ENCODE measurements at places on chromosomes 1 and 21. TPM values are rescaled to one million over a fixed set of nuclear protein-coding genes. Genes with fewer than 3 reads are reported as not detected.
A peak's percentile ranks its signal among the peaks of the same experiment; 100 is the strongest.

The CFHR1 gene
- 0.75 TPM for total RNA-seq

DNA sequence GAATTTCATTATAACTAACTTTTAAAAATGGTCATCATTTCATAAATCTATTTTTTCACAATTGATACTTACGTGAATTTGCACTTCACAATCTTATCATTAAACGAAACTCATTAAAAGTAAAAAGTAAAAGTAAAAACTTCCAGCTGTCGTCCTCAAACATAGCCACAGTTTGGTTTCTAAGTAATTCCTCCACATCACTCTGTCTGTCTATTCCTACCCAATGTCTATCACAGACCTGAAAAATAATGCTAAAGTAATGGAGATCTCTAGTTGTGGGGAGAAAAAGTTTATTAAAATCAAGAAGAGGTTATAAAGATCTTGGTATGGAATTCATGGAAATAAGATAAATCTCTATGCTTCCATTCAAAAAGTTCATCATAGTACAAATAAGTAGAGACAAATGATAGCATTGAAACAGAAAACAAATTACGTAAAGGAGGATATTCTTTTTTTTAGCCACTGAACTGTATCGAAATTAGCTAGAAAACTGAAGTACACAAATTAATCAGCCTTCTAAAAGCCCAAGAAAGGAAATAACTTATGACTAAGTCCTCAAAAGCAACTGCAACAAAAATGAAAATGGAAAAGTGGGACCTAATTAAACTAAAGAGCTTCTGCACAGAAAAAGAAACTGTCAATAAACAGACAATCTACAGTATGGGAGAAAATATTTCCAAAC lies 148.6 kb downstream of the TIAM1 start:
- no peak for DNase-seq

DNA sequence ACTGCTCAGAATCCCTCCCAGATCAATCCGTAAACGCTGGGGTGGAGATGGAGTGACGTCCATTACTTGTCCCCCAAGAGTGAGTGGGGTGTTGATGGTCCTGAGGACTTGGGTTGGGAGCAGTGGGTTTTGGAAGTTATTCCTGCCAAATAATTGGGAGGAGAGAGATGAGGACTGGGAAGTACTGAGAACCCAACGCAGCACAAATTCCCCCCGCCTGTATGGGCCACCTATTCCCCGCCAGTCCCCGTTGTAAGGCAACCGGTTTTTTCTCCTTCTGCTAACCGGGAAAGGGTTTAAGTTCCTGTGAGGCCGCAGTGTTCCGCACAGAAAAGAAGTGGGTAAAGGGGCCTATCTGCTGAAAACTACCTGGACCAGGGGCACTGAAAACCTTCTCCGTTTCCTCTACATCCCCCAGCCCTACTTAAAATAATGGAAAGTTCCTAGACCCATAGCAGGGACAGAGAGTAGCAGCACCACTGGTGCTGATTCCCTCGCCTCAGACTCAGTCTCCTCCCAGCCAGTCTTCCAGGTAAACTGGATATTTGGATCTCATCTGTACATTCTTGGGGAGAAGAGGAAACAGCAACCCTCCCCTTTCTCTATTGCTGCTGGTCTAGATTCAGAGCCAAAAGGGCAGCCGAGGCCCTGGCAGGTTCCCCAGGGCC lies 738 bp downstream of the LURAP1 start:
- no peak for DNase-seq

DNA sequence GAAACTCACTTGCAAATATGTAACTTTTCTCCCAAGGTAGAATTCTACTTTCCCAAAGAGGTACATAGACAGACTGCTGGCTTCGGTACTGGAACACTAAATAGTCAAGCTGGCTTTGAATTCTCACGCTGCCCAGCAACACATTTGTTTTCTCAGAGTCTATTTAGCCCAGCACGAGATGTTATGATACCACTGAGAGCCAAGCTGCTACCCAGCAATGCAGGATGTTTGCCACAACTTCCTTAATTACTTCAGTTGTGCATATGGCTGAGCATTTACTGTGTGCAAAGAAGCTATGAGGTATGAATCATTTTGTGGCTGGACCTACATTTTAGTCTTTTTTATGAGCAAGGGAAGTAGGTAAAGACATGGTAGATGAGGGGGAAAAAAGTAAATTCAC lies 793.2 kb downstream of the PLA2G4A start:
- no peak for DNase-seq

The RGS18 gene
- 2.4 TPM for total RNA-seq

- DNase-seq, result no peak
Observed at GRCh38 chr1:222926566-222926965, 111.7 kb downstream of the DISP1 start.

DNA sequence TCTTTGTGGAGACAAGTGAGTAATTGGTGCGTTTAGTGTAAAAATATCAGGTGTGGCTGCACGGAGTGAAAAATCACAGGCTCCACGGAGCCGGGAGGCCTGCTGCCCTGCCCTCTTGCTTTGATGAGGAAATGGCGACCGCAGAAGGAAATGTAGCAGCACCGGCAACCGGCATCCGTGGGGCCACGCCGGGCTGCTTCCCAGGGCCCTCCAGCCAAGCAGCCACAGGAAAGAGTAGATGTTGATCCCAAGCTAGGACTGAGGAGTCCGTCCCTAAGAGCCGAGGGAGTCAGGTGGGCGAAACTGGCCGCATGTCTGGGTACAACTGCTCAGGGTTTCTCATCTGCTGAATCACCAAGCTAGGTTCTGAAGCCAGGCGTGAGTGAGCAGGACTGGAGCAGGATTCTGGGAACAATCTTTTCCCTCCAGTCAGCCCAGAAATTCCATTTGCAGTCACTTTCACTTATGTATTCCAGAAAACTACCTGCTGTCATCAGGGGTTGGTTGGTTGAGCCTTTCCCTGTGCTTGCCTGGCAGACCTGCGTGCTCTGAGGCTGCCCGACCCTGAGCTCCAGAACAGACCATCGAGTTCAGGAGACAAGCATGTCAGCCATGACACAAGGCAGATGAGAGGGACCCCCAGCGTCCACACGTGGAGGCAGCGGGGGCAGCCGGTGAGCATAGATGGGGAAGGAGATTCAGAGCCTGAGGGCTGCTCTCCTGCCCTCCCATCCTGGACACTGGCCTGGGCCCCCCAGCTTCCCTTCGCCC lies 5.8 kb upstream of the ITGB2 start:
- no peak for DNase-seq

The LORICRIN gene
- not detected for total RNA-seq

The ANGEL2 gene
- total RNA-seq, result 30.0 TPM

The IGSF21 gene
- total RNA-seq, result 7.0 TPM

The EPHB2 gene
- total RNA-seq, result 3.7 TPM

GRCh38 chr1:244861683-244862082 lies 2.7 kb downstream of the HNRNPU start:
- DNase-seq, result no peak

GRCh38 chr1:17837233-17838030 lies 82.3 kb downstream of the ACTL8 start:
- DNase-seq, result no peak

DNA sequence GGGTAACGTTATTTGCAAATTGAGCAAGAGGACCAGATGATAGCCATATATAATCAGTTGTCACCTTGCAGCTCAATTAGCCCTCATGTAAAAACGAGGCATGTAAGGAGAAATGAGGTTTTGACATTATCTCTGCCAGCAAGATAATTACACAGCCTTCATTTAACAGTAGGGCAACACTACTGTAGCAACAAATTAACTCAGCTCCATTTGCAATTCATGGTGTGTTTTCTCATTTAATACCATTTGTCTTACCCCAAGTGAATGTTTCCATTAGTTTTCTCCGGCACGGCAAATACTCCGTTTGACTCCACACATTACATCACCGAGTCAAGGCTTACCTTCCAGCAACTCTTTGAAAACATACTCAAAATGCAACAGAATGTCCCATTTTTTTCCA lies 66.7 kb downstream of the GPATCH2 start:
- DNase-seq, result no peak

DNA sequence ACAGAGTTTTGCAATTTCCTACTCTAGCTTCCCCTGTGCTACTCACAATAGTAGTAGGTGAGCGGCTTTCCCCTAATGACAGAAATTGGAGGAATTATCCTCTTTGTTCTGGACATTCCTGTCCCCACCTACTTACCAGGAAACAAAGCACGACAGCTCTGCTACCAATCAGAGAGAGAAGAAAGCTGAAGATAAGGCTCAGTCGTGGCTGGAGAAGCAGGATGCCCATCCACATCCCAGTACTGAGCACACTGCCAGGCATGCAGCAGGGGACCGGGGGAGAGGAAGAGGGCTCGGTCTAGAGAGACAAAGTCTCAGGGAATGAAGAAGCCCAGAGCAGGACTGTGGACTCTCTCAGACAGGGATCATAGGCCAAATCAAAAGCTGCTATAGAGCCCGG lies 134.1 kb upstream of the KRTAP19-8 start:
- DNase-seq, result no peak

- peak; percentile 47 for DNase-seq
Observed at GRCh38 chr1:233289676-233290075, 5.8 kb downstream of the PCNX2 start.

- DNase-seq, result no peak
Observed at GRCh38 chr1:1976031-1976430, 27.6 kb downstream of the CFAP74 start.

The TMEM50A gene
- 124 TPM for total RNA-seq

GRCh38 chr1:3618881-3619671 lies 5.7 kb upstream of the TPRG1L start:
- peak; percentile 83 for DNase-seq

- DNase-seq, result no peak
Observed at GRCh38 chr1:246291127-246291526, 216.0 kb downstream of the SMYD3 start.

DNA sequence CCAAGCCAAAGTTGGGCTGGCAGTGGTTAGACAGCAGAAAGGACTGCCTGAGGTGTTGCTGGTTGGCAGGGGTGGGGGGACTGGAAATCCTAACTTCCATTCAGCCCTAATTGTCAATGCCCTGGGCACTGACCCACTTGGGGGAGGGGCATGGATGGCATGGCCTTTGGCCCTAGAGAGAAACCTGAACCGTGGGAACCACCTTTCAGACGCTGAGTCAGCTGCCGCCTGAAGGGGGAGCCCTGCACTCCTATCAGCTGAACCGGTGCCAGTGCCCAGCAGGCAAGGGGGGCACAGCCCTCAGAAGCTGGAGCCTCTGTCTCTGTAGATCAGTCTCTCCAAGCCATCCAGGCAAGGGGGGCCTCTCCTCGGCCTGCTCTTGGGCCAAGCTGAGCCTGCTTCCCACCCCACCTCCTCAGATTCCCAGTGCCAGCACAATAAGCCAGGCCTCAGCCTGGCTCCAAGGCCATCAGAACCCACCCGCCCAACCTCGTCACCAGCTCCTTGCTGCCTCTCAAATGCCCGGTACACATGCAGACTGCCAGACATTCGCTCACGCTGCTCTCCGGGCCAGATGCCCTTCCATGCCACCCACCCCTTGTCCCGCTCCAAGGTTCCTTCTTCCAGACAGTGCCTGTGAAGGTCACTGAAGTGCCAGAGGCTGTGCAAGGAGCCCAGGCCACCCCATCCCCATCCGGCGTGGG lies 11.6 kb downstream of the TINAGL1 start:
- no peak for DNase-seq

The CFHR4 gene
- total RNA-seq, result not detected

GRCh38 chr1:152866321-152866720 lies 6.5 kb downstream of the LCE7A start:
- DNase-seq, result no peak

GRCh38 chr1:8377271-8377981 lies 59.5 kb downstream of the SLC45A1 start:
- no peak for DNase-seq

DNA sequence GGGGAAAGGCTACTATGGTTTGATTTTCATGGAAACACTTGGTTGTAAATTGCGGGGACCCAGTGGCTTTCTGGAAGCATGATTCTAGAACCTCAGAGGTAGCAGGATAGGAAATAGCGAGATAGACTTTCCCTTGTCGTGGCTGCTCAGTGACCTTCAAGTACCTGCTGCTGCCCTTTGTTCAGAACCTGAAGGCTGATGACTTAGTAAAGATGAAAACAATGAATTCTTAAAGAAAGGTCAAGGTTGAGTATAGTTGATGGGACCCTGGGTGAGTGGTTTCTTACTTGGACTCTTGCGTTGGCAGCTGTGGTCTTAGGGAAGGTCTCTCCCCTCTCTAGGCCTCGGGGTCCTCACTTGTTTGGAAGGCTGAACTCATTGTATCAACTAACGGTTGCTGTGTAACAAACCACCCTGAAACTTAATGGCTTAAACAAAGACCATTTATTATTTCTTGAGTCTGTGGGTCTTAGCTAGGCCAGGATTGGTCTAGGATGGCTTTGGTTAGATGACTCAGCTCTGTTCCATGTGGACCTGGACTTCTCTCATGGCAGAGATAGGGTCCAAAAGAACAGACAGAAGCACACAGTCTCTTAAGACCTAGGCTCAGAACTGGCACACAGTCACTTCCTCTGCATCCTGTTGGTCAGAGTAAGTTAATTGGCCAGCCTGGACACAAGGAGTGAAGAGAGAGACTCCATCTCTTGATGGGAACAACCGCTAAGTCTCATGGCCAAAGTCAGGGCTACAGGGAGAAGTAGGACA lies 89.2 kb upstream of the SELENON start:
- no peak for DNase-seq

DNA sequence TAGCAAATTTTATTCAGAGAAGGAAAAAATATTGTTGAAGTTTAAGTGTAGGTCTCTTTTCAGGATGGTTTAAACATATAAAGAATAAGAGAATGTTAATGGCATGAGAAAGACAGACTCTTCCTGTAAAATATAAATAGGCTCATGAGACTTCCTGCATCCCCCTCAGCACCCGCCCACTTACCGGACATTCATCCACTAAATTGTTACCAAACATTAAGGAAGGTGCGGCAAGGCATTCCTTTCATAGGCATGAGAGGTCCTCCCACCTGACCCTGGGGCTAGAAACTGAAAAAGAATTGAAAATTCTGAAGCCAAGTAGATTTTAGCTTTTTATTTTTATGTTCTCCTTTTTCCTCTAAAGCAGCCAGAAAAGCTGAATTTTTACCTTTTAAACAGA lies 10.6 kb upstream of the USP1 start:
- DNase-seq, result no peak

- DNase-seq, result no peak
Observed at GRCh38 chr1:59006289-59006658, 222.4 kb upstream of the JUN start.

- DNase-seq, result no peak
Observed at GRCh38 chr21:44735821-44736220, 24.4 kb upstream of the TSPEAR start.

The TDRD5 gene
- total RNA-seq, result 0.95 TPM

DNA sequence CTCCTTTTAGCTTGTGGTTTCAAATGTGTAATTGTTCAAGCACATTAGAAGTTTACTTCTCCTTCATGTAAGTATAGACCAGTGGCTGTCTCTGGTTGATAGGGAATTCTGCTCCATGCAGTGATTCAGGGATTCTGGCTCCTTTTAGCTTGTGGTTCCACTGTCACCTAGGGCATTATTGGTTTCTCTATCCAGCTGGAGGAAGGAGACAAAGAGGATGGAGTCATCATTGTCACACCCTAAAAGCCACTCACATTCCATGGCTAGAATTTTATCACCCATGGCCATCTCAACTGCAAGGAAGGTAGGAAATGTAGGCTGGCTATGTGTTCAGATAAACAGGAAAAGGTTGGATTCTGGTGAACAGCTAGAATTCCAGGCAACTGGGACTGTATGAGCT lies 131.2 kb downstream of the URB2 start:
- no peak for DNase-seq

The MCOLN2 gene
- 1.8 TPM for total RNA-seq

The CAPZB gene
- total RNA-seq, result 255 TPM
